ENCODE measurements at places on chromosomes 13 and 19.

DNA sequence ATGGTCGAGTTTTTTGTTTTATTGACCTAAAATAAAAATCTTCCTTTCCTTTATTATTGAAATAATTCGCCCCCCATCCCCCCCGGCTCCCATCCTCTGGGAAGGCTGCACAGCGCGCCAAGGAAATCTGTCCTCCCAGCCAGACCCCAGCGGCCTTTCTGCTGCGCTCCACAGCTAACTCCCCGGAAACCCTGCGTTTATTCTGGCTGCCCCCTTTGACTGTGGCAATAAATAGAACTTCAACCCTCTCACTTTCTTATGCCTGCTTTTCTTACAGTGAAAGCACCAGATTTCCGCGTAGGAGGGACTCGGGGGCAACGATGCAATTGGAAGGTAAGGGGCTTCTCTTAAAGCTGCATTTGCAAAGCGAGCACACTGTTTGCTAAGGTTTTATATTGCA, 9.7 kb upstream of the C19orf12 start:
- DNase-seq = no peak

DNA sequence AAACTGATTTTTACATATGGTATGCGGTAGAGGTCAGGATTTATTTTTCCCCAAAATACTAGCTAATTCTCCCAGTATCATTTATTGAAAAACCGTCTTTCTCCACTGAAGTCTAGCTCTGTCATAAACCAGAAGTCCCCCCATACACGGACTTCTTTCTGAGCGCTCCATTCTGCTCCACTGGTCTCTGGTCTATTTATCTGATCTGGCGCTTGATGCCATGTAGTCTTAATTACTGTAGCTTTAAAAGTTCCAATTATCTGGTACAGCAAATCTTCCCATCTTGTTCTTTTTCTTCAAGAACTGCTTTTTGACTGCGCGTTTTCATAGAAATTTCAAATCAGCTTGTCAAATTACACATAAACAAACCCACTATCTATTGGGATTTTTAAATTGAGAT, 13.7 kb downstream of the DCUN1D2 start:
- no peak for DNase-seq

GRCh38 chr19:40282920-40283319, 2.2 kb downstream of the AKT2 start:
- DNase-seq = no peak

DNA sequence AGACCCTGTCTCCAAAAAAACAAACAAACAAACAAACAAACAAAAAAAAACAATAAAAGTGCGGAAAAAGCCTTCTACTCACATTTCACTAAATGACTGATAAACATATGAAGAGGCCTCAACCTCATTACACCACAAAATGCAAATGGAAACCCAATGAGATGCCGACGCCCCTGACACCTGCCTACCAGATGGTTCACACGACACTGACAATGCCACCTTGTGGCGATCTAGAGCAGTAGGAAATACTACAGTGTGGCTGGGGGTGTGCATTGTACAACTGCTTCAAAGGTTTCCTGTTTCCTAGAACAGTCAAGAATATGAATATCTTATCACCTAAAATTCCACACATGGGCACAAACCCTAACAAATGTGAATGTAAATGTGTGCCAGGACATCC, 14.0 kb downstream of the SCGB2B2 start:
- no peak for DNase-seq

GRCh38 chr19:29320086-29320485, 107.1 kb upstream of the UQCRFS1 start:
- no peak for DNase-seq

DNA sequence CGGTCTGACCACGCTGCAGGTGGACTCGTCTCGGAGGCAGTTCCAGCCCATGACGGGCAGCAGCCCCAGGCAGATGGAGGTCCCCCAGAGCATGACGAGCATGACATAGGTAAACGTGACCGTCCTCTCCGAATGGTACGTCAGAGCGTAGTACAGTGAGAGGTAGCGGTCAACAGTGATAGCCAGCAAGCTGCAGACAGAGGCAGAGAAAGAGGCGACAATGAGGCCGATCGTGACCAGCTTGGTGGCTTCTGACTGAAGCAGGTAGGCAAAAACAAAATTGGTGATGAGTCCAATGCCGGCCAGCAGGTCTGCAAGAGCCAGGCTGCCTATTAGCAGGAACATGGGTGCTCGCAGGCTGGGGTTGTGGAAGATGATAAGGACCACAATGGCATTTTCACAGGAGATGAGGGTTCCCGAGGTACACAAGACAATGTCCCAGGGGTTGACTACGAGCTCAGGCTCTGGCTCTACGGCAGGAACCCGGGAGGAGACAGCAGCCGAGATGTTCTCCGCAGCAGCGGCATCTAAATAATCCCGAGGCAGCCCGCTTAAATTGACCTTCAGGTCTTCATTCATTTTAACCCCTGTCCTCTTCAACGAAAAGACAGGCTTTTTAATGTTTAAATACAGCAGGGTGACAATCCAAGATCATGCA, 1.2 kb downstream of the GPR12 start:
- DNase-seq = no peak

DNA sequence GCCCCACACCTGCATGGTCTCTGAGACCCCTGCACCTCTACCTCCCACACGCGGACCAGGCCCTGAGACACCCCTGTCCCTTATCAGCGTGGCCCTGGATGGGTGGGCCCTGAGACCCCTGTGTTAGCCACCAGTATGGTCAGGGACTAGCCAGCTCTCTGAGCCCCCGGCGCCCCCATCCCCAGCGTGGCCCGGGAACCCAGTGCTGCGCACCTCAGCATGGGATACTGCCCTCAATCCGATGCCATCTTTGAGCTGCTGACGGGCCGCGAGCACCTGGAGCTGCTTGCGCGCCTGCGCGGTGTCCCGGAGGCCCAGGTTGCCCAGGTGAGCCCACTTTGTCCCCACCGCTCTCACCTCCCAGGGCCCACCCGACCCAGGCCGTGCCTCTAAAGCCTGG, 5.0 kb upstream of the ARHGAP45 start:
- DNase-seq = no peak

- DNase-seq = no peak
These were observed 97.3 kb downstream of the AKAP11 start for GRCh38 chr13:42369071-42369797.

- no peak for DNase-seq
These were observed 7.2 kb upstream of the BCL3 start for GRCh38 chr19:44741258-44741731.

GRCh38 chr19:6826281-6826920, 53.9 kb downstream of the VAV1 start:
- no peak for DNase-seq
